A549 treated with Hydrocortisone at 1 μM for 4 hours (cell line): ENCODE measurements at places on chromosomes 13 and 19. TPM values are rescaled to one million over a fixed set of nuclear protein-coding genes. Genes with fewer than 3 reads are reported as not detected.

SCAF1 gene
- total RNA-seq = 55.7 to 70.6 TPM (median 65.0 TPM) in 5 replicates

LILRB5 gene
- total RNA-seq = 0.05 TPM in 2 of 5 replicates, not detected in the others

SIGLEC5 gene
- not detected in 5 replicates for total RNA-seq

CACTIN gene
- 12.1 to 17.4 TPM (median 17.0 TPM) in 5 replicates for total RNA-seq

NLRP5 gene
- total RNA-seq = 0.03 to 0.07 TPM (median 0.05 TPM) in 4 of 5 replicates, not detected in the other

TSC22D1 gene
- 54.9 to 67.0 TPM (median 64.6 TPM) in 5 replicates for total RNA-seq

ZNF224 gene
- 7.1 to 12.7 TPM (median 8.9 TPM) in 5 replicates for total RNA-seq

FGF21 gene
- not detected in 5 replicates for total RNA-seq

KLK5 gene
- 0.06 TPM in 1 of 5 replicates, not detected in the others for total RNA-seq

TNNT1 gene
- 108 to 144 TPM (median 132 TPM) in 5 replicates for total RNA-seq

RNF113B gene
- total RNA-seq = not detected in 5 replicates

PGLYRP2 gene
- 0.10 TPM in 1 of 5 replicates, not detected in the others for total RNA-seq

RFPL4A gene
- 0.38 to 1.1 TPM (median 0.84 TPM) in 5 replicates for total RNA-seq

ZNF667 gene
- not detected in 5 replicates for total RNA-seq

ZNF865 gene
- total RNA-seq = 7.2 to 12.0 TPM (median 10.9 TPM) in 5 replicates

LHB gene
- total RNA-seq = not detected in 5 replicates

STOML3 gene
- not detected in 5 replicates for total RNA-seq

NCAN gene
- total RNA-seq = 0.01 to 0.23 TPM (median 0.10 TPM) in 5 replicates

CARS2 gene
- 48.0 to 64.6 TPM (median 52.7 TPM) in 5 replicates for total RNA-seq

ATP1A3 gene
- total RNA-seq = 4.0 to 4.6 TPM (median 4.2 TPM) in 5 replicates

GPR12 gene
- total RNA-seq = not detected in 5 replicates

CGB8 gene
- total RNA-seq = 1.4 to 3.7 TPM (median 2.8 TPM) in 5 replicates

TMC4 gene
- 0.73 to 1.5 TPM (median 1.1 TPM) in 5 replicates for total RNA-seq

PSG2 gene
- total RNA-seq = 0.05 TPM in 1 of 5 replicates, not detected in the others

LIM2 gene
- total RNA-seq = not detected in 5 replicates

TSSK6 gene
- total RNA-seq = 1.2 to 1.9 TPM (median 1.5 TPM) in 5 replicates

MAMSTR gene
- total RNA-seq = 0.23 to 0.53 TPM (median 0.43 TPM) in 5 replicates

DNAAF3 gene
- total RNA-seq = 5.2 to 6.4 TPM (median 5.6 TPM) in 5 replicates

RUBCNL gene
- total RNA-seq = 0.08 to 0.21 TPM (median 0.16 TPM) in 5 replicates

SLC5A5 gene
- total RNA-seq = 0.22 to 0.36 TPM (median 0.25 TPM) in 5 replicates

CC2D1A gene
- total RNA-seq = 8.8 to 9.8 TPM (median 9.3 TPM) in 5 replicates

MIR17HG gene
- 0.46 to 1.4 TPM (median 0.88 TPM) in 5 replicates for total RNA-seq

LRRC63 gene
- total RNA-seq = 0.08 TPM in 1 of 5 replicates, not detected in the others

CACNG8 gene
- 0.62 to 1.1 TPM (median 0.91 TPM) in 5 replicates for total RNA-seq

CCDC169 gene
- total RNA-seq = 0.16 to 0.67 TPM (median 0.22 TPM) in 5 replicates

TSKS gene
- not detected in 5 replicates for total RNA-seq

FFAR1 gene
- total RNA-seq = 0.07 TPM in 2 of 5 replicates, not detected in the others

SMIM44 gene
- not detected in 5 replicates for total RNA-seq

WDR87 gene
- total RNA-seq = not detected in 5 replicates

ADAMTS10 gene
- total RNA-seq = 10.3 to 14.9 TPM (median 12.8 TPM) in 5 replicates

ICAM4 gene
- total RNA-seq = 0.08 to 0.09 TPM in 2 of 5 replicates, not detected in the others

PSG6 gene
- not detected in 5 replicates for total RNA-seq

CLEC17A gene
- total RNA-seq = not detected in 5 replicates

MAB21L1 gene
- total RNA-seq = not detected in 5 replicates

SPC24 gene
- 15.2 to 22.2 TPM (median 20.0 TPM) in 5 replicates for total RNA-seq

COL4A1 gene
- total RNA-seq = 74.2 to 110 TPM (median 91.0 TPM) in 5 replicates

CYP4F2 gene
- 0.06 to 0.17 TPM (median 0.17 TPM) in 4 of 5 replicates, not detected in the other for total RNA-seq

FXYD3 gene
- total RNA-seq = 0.18 to 0.71 TPM (median 0.32 TPM) in 5 replicates

OR10H1 gene
- not detected in 5 replicates for total RNA-seq

ZNF304 gene
- 2.0 to 2.9 TPM (median 2.2 TPM) in 5 replicates for total RNA-seq

FREM2 gene
- total RNA-seq = not detected in 5 replicates

SULT2B1 gene
- 12.0 to 17.5 TPM (median 14.0 TPM) in 5 replicates for total RNA-seq

CCL25 gene
- not detected in 5 replicates for total RNA-seq

SOHLH2 gene
- total RNA-seq = not detected in 5 replicates

HTR2A gene
- not detected in 5 replicates for total RNA-seq

SLITRK6 gene
- total RNA-seq = 0.13 to 0.41 TPM (median 0.17 TPM) in 5 replicates

SERP2 gene
- not detected in 5 replicates for total RNA-seq
